Thymus (tissue), 14 donors: ENCODE measurements at places on chromosomes 7 and 10. TPM values are rescaled to one million over a fixed set of nuclear protein-coding genes. Genes with fewer than 3 reads are reported as not detected.

Gene IFIT3
- total RNA-seq, result 33.4 TPM

GRCh38 chr10:43151371-43151770, 13.1 kb downstream of the CSGALNACT2 start:
- H3K4me3 ChIP-seq, result no peak overlapping the region
- H3K27ac ChIP-seq, result no peak overlapping the region
- no peaks in the 10 kb centered on the region for H3K36me3 ChIP-seq
- no peaks in the 10 kb centered on the region for H3K27me3 ChIP-seq

DNA sequence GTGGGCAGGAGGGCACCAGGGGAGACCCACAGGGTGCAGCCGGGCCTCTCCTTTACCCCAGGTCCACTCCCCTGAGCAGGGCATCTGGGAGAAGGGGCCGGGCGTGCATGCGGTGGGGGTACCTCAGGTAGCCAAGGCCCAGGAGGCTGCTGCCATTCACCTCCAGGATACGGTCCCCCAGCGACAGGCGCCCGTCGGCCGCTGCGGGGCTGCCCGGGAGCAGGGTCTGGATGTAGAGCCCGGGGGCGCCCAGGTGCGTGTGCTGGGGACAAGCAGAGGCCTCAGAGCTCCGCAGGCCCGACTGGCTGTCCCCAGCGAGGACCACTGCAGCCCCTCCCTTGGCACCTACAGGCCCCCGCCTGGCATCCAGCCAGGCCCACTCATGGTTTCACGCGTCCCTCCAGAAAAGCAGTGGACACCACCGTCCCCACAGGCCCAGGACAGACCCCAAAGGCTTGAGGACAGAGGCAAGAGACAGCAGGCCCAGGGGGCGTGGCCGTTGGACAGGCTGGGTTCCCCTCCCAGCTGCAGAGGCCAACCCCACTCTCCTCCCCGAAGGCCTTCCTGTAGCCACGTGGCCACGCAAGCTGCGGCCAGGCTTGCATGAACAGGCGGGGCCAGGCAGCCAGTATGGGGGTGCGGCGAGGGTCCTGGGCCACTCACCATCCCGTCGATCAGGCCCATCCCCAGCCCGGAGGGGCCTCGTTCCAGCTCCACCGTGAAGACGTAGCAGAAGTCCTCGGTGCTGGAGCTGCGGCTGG, 24.3 kb downstream of the AP5Z1 start:
- H3K4me3 ChIP-seq, result no peak overlapping the region
- no peaks in the 10 kb centered on the region for H3K4me1 ChIP-seq
- no peak for DNase-seq
- H3K36me3 ChIP-seq, result no peaks in the 10 kb centered on the region
- no peak overlapping the region for H3K27ac ChIP-seq
- peaks cover 2% of the 10 kb centered on the region for H3K27me3 ChIP-seq

GRCh38 chr10:70634011-70634410, 31.5 kb upstream of the PRF1 start:
- H3K27ac ChIP-seq, result no peak overlapping the region
- no peaks in the 10 kb centered on the region for H3K27me3 ChIP-seq
- H3K4me3 ChIP-seq, result no peak overlapping the region
- no peak for DNase-seq
- no peaks in the 10 kb centered on the region for H3K36me3 ChIP-seq

Gene ENO4
- 0.14 TPM for total RNA-seq

Gene OR2A5
- total RNA-seq, result not detected

DNA sequence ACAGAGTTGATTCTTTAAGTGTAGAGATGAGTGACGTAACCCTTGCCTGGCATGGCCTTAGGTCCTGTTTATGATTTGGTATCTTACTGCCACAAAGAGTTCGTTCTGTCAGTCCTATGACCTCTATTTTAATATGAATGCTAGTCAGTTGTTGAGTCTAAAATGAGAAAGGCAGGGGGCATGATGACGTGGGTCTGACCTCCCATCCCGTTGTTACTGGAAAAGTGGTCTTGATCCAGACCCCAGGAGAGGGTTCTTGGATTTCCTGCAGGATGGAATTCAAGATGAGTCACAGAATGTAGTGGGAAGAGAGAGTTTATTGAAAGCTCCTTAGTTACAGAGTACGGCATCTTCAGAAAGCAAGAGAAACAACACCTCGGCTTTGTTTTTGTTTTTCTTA, 317.0 kb upstream of the COBL start:
- H3K4me3 ChIP-seq, result no peak overlapping the region
- H3K4me1 ChIP-seq, result peaks cover 4% of the 10 kb centered on the region
- no peaks in the 10 kb centered on the region for H3K36me3 ChIP-seq
- H3K27ac ChIP-seq, result no peak overlapping the region

DNA sequence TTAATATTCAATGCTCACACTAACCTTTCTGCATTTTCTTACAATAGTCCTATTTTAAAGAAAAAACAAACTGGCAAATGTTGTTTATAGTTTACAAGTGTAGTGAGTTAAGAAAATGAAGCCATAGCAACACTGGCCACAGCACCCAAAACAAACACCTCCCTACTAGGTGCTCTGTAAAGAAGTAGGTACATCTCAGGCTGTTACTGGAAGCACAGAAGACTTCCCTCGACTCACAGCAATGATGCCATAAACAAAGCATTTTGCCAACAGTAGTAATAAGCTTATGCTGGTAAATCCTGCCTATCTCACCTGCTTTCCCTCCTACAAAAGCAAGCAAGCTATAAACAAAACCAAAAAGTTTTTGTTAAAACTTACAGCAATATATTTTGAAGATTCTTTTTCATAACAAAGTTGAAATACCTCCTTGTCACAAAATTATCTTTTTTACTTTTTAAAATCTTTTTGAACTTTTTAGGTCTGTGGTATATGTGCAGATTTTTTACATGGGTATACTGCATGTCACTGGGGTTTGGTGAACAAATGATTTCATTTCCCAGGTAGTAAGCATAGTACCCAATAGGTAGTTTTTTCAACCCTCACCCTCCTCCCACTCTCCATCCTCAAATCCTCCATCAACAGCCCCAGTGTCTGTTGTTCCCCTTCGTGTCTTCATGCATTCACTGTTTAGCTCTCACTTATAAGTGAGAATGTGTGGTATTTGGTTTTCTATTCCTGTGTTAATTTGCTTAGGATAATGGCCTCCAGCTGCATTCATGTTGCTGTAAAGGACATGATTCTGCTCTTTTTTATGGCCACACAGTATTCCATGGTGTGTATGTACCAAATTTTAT, 28.4 kb downstream of the COA1 start:
- no peak overlapping the region for H3K4me3 ChIP-seq
- no peaks in the 10 kb centered on the region for H3K27me3 ChIP-seq
- H3K27ac ChIP-seq, result no peak overlapping the region
- no peak for DNase-seq

DNA sequence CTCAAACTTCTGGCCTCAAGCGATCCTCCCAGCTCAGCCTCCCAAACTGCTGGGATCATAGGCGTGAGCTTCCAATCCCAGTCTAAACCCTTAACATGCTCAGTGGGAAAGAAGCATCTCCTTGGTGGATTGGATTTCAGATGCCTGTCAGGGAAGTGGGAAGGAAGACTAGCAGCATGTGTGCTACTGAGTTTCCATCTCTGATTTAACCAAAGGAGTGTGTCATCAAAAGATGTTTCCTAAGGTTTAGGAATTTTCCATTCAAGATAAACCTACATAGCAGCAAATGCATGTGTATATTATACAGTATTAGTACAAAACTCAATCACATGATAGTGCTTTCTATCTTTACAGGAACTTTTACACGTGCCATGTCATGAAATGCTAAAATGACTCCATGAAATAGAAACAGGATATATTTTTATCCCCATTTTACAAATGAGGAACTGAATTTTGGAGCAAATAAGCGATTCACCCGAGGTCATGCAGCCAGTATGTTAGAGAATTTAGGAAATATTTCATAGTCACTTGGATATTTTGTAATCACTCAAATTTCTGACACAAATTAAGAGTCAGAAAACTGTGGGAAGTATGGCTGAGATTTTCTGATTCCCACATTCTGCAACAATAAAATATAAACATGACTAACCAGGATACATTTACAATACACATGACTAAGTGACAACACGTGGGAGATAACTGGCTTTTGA, 11.4 kb upstream of the TMEM26 start:
- no peaks in the 10 kb centered on the region for H3K36me3 ChIP-seq
- no peak overlapping the region for H3K27ac ChIP-seq
- no peaks in the 10 kb centered on the region for H3K4me1 ChIP-seq
- no peaks in the 10 kb centered on the region for H3K27me3 ChIP-seq
- no peak overlapping the region for H3K4me3 ChIP-seq

Gene DMBT1
- total RNA-seq, result 0.09 TPM

- H3K4me1 ChIP-seq, result no peaks in the 10 kb centered on the region
- H3K27me3 ChIP-seq, result no peaks in the 10 kb centered on the region
- no peak for DNase-seq
- H3K36me3 ChIP-seq, result no peaks in the 10 kb centered on the region
- no peak overlapping the region for H3K27ac ChIP-seq
Measured at GRCh38 chr7:4468320-4469102, 213.6 kb upstream of the FOXK1 start.

DNA sequence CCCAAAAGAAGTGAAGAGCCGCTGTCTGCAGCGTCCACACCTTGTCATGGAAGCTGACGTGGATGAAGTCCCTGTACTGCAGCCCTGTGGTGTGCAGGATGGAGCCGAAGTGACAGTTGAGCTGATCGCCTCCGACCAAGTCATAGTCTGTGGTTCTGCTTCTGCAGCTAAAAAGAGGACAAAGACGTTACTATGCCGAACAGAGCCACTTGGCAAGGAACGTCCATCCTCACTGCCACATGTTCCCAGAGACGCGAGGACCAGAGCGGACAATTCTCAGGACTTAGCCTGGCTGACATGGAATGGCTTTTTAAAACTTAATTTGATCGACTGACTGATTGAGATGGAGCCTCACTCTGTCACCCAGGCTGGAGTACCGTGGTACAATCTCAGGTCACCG, 21.8 kb downstream of the DAGLB start:
- H3K27me3 ChIP-seq, result no peaks in the 10 kb centered on the region
- DNase-seq, result no peak
- no peak overlapping the region for H3K4me3 ChIP-seq
- H3K27ac ChIP-seq, result no peak overlapping the region
- H3K36me3 ChIP-seq, result peaks cover 70% of the 10 kb centered on the region

Gene SPDYE5
- total RNA-seq, result 0.05 TPM

DNA sequence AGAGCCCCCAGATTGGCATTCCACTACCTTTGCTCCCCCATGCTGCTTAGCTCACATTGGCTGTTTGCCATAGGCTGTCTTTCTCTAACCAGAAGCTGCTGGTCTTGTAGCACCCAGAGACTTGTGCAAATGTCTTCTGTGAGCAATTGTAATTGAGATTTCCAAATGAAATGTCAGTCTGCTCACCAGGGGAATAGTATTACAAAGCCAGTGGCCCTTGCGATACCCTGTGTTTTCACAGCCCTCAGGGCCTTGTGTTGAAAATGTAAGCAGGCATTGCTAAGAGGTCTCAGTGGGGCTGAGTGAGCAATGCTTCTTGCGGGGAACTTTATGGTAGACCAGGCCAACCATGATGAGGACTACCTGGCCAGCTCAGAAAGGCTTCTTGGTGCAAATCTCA, 746.5 kb downstream of the LRMDA start:
- H3K27ac ChIP-seq, result no peak overlapping the region
- no peaks in the 10 kb centered on the region for H3K27me3 ChIP-seq
- no peaks in the 10 kb centered on the region for H3K4me1 ChIP-seq
- DNase-seq, result no peak
- no peaks in the 10 kb centered on the region for H3K36me3 ChIP-seq

Gene GIMAP4
- total RNA-seq, result 68.5 TPM

DNA sequence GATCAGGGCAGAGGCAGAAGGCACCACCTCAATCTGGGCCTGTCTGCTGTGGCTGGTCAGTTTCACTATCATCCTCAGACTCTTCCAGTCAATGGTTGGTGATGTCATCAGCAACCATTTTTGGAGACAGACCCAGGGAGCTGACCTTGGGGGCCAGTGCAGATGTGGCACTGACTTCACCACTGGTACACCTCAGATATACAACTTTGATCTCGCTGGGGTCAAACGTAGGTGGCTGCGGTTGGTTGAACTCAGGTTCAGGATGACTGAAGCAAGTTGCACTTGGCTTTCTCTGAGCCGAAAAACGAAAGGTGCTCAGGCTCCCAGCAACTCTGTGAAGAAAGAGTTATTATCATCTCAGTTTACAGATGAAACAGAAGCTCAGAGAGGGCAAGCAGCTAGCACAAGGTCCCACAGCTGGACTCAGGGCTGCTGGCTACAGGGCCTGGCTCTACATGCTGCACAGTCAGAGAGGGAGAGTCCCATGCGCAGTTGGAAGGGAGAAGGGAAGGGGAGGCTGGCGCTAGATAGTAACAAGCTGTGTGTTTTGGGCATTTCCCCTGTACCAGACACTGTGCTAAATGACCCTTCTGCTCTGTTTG, 27.2 kb downstream of the ANKRD16 start:
- H3K27me3 ChIP-seq, result no peaks in the 10 kb centered on the region
- no peak overlapping the region for H3K4me3 ChIP-seq
- DNase-seq, result no peak
- H3K4me1 ChIP-seq, result no peaks in the 10 kb centered on the region

- DNase-seq, result no peak
- H3K4me1 ChIP-seq, result no peaks in the 10 kb centered on the region
- H3K4me3 ChIP-seq, result no peak overlapping the region
Measured at GRCh38 chr7:49848211-49848841, 74.9 kb downstream of the VWC2 start.

Gene LGI1
- total RNA-seq, result 0.28 TPM

Gene GIMAP6
- 42.4 TPM for total RNA-seq

GRCh38 chr10:80498078-80498832, 39.4 kb upstream of the SH2D4B start:
- no peak for DNase-seq
- peak overlapping the region; percentile 49 for H3K27ac ChIP-seq
- H3K36me3 ChIP-seq, result peaks cover 6% of the 10 kb centered on the region
- no peak overlapping the region for H3K4me3 ChIP-seq

GRCh38 chr7:42272793-42273665, 36.0 kb upstream of the GLI3 start:
- H3K27ac ChIP-seq, result no peak overlapping the region
- H3K4me1 ChIP-seq, result no peaks in the 10 kb centered on the region
- DNase-seq, result no peak
- H3K27me3 ChIP-seq, result no peaks in the 10 kb centered on the region
- no peak overlapping the region for H3K4me3 ChIP-seq

Gene NUTM2A
- 0.42 TPM for total RNA-seq
